GM23338 (cell line): ENCODE measurements at places on chromosomes 2 and 18.
A peak's percentile ranks its signal among the peaks of the same experiment; 100 is the strongest.

DNA sequence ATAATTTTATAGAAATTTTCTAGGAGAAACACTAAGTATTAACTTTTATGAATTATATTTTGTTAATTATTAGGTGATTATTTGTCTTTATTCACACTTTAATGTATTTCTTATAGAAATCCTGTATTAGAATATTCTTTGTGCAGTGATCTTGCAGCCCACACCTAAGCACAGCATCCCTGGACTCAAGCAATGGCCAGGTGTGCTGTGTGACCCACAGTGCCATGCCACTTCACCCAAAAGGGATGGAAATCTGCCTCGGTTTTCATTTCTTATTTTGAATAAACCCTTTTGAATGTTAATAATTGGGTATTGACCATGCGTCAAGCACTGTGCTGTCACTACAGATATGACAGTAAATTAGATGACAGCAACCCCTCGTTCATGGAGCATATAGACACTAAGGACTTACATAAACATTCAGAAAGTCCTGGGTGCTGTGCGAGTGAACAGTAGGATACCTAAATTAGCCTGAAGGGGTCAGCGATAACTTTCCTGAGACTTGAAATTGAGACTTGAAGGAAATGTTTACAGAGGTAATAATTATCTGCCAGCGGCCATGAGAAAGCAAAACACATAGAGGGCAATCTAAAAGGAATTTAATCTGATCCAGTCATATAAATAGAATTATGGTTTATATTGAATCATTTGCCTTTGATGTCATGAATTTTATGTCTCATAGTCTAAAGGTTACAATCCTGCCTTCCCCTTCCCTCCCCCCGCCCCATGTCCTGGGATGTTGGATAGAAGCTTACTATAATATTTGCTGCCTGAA lies 52.7 kb upstream of the CALCRL start:
- DNase-seq = peak; percentile 65

DNA sequence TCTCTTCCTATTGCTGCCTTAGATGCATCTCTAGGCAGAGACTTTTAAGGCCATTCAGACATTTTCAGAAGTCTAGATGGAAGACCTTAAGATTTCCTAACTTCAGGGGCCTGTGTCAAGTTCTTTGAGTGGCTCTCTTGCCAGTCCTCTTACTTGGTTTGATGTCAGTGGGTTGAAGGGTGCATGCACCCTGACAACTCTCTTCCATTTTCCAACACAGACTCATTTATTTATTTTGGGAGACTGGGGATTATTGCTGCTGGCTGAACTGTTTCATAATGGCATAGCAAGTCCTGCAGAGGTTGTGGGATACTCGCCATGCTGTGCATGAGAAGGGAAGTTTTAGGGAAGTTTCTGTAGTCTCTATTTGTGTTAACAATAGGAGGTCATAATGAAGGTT lies 39.0 kb upstream of the ACADL start:
- no peak for DNase-seq

- no peak for DNase-seq
Measured at GRCh38 chr2:140355511-140356090, 1575.4 kb upstream of the NXPH2 start.

GRCh38 chr18:58263055-58263957 lies 219.3 kb downstream of the NEDD4L start:
- peak; percentile 29 for DNase-seq

DNA sequence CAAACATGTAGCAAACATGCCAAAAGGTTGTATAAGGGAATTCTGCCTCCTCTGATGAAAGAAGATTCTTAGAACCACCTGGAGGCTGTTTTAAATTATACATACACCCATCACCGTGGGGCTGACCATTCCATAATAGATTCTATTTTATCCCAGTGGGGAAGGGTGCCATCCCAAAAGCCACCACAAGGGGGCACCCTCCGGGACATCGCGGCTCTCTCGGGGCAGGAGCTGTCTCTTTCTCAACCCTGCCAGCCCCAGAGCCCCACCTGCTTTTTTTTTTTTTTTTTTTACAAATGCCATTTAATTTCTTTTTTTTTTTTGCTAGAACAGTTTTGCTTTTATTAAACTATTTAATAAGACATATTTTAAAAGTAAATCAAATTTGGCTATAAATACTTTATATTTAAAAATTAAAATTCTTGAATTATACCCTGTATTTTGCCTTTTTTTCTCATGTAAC lies 8.6 kb upstream of the MTCL1 start:
- DNase-seq = peak; percentile 72

- DNase-seq = no peak
Measured at GRCh38 chr2:231917280-231918066, 8.7 kb downstream of the NPPC start.

GRCh38 chr2:47174733-47175361 lies 19.7 kb upstream of the STPG4 start:
- DNase-seq = peak; percentile 45

DNA sequence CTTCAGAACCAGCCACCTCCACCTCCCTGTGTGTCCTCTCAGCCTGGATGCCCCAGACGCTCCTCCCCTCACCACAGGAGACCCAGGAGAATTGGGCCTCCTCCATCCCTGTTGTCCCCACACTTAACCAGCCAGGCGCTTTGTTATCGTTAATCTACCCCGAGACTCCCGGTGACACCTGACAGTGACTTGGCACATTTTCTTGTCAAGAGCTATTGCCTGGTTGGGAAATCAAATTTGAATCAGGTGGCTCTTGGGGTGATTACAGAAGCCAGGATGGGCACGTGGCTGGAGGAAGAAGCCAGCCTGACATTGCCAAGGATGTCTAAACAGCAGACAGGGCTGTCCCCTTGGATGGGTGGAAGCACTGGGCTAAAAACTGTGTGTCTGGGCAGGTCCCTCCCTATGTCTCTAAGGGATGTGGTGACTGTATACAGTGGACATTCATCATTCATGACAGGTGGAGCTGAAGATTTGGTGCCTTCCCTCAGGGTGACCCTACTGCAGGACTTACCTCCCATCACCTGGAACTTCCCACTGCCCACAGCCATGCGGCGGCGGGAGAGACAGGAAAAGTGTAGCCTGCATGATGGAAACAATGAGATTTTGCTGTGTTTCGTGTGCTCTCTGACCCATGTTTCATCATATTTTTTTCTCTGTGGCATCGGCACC lies 157.2 kb upstream of the CAPN13 start:
- DNase-seq = no peak

- DNase-seq = no peak
Measured at GRCh38 chr2:3034856-3035255, 342.8 kb downstream of the EIPR1 start.

GRCh38 chr18:25284281-25284680 lies 67.7 kb downstream of the ZNF521 start:
- DNase-seq = no peak

GRCh38 chr2:26541401-26542193 lies 63.7 kb upstream of the OTOF start:
- no peak for DNase-seq

DNA sequence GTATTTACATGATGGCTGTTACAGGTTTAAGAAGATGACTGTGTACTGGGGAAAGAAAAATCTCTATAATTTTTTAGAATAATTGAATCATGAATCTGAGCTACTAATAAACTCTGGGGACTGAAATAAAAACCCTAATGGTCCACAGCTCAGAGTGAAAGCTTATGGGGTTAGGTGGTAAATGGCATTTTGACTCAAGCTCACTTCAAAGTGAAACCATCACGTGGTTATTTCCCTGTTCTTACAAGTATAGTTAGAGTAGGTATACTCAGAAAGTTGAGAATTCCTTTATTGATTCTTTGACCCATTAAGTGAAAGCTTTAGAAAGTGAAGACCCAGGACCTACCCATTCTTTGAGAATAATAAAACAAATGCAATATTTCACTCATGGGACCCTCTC lies 626.2 kb upstream of the SETBP1 start:
- no peak for DNase-seq

DNA sequence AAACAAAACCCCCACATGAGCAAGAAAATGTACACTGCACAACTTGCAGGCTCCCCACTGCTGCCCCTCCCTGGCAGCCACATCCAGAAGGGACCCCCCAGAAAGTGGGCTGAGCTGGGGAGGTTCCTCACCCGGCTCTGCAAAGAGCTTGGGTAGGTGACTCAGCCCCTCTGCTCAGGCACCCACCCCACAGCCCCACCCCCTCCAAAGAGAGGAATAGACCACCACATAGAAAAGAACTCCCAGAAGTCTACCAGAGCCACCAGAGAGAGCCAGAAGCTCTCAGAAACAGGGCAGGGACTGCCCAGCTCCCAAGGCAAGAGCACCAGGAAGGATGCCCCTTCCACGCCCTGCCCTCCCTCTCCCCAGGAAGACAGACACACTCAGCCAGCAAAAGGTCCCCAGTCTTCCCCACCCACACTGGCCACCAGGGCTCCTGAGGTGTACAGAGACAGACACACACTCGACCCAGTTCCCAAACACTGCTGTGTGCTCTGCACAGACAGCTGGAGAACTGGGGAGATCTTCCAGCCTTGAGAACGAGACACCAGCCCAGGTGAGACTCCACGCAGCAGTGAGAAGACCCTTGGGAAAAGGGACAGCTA lies 28.2 kb downstream of the BIN1 start:
- DNase-seq = no peak

- no peak for DNase-seq
Measured at GRCh38 chr2:202660796-202661195, 26.0 kb downstream of the FAM117B start.

DNA sequence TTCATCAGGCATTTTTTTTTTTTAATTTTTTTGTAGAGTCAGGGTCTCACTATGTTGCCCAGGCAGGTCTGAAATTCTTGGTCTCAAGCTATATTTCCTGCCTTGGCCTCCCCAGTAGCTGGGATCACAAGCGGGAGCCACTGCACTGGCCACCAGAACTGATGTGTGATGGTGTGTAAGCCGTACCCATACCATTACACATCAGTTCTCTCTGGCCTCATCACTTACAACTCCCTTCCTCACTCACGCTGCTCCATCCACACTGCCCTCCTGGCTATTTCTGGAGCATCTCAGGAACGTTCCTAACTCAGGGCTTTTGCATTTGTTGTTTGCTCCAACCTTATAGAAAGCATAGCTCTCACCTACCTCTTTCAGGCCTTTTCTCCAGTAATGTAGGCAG lies 834.5 kb upstream of the ID2 start:
- no peak for DNase-seq

DNA sequence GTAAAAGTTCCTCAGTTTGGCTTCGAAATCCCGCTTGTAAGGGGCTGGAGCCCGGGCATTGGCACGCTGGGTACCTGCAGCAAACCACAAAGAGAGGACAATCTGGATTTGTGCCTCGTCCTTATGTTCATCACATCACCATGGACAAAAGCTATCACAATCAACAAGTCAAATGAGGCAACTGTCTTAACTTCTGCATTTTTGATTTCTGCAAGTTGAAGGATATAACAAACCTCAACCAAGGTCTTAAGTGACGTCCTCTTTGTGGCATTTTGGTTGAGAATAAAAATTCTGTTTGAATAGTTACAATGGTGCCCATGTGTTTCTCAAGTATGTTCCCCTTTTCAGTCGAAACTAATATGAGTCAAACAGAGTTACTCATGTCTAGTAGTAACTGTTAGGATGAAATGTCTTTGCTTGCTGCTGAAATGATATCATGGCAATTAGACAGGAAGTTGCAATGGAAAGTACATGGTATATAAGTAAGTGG lies 70.8 kb upstream of the STK17B start:
- DNase-seq = no peak

- no peak for DNase-seq
Measured at GRCh38 chr2:25279091-25279651, 62.6 kb downstream of the DNMT3A start.

DNA sequence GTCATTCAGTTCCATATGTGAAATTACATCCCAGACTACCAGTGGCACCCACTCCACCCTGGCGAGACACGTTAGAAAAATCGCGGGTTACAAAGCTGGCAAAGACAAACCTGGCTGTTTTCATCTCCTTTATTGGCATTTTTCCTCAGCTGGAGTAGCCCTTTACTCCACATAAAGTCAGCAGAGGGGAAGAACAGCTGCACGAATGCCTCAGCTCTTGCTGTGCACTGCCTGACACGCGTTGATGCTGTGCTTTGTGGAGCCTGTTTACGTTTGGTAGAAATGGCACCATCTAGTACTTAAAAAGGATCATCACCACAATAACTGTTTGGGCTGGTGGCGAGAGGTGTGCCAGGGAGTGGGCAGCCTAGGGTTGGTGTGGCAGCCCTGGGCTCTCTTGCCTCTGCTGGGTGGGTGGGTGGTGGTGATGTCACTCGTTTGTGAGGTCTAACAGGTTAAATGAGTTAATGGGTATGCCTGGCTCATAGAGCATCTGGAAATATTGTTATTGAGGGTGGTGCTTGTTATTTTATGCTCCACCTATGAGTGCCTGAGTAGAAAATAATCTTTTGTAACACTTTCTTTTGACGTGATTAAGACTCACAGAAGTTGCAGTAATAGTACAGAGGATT lies 16.4 kb downstream of the FARP2 start:
- no peak for DNase-seq

GRCh38 chr2:121804340-121804739 lies 48.9 kb downstream of the TSN start:
- peak; percentile 59 for DNase-seq

DNA sequence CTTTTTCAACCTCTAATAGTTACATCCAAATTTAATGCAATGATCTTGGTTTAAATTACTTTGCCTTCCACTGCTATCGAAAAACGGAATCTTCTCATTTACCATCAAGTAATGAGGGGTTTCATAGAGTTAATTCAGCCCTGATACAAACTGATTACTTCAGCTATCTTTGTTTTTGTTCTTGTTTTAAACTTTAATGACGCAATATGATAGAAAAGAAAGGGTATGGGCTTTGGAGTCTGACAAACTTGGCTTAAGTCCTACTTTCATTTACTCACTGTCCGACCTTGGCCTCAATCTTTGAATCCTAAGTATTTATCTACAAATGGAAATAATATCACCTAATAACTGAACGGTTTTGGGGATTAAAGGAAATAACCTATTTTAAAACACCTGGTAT lies 16.1 kb downstream of the ADAM17 start:
- no peak for DNase-seq

- no peak for DNase-seq
Measured at GRCh38 chr2:168683996-168684395, 118.4 kb upstream of the NOSTRIN start.

DNA sequence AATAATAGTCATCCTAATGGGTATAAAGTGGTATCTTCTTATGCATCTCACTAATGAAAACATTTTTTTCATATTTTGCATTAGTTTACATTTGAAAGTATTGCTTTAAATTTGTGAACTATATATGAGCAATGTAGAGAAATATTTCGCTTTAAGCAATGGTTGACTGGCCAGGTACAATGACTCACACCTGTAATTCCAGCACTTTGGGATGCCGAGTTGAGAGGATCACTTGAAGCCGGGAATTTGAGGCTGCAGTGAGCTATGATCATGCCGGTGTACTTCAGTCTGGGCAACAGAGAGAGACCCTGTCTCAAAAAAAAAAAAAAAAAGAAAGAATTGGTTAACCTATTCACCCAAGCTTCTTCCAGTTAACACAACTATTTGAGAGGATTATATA lies 15.1 kb downstream of the ZCCHC2 start:
- DNase-seq = no peak
